ENCODE measurements at places on chromosomes 13 and 19.

DNA sequence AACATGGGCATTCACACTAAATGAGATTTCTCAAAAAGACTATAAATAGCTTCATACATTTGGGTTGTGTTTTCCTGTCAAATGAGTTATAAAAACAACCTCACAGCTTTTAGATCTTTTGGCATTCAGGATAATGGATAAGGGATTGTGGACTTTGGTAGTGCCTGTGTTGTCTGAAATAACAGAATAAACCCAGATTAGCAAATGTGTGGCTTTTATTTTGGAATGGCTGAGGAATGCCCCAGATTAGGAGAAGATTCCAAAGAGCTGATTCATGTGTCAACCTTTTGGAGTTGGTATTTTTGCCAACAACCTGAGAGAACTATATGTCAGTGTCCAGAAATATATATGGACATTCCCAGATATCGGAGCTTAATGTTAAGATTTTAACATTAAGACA, 164.7 kb downstream of the MTUS2 start:
- no peak for DNase-seq

GRCh38 chr19:1220976-1221903, 15.7 kb downstream of the STK11 start:
- DNase-seq = no peak

DNA sequence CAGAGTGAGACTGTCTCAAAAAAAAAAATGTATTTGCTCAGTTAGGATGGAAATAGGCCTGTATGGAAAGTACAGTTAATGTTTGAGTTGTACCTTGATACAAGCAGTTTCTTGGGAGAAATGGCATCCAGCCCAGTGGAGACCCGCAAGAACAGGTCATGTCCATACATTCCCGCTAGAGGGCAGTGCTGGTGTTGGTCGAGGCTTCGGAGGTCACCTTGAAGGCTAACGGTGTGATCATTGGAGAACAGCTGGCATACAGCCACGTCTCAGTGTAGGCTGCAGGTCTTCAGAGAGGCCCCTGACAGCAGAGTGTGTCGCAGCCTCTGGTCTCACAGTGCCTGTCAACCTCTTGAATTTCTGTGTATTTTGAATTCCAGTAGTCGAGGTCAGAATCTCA, 7.5 kb downstream of the ZNF610 start:
- no peak for DNase-seq

GRCh38 chr13:83024232-83024631, 858.0 kb downstream of the SLITRK1 start:
- no peak for DNase-seq

DNA sequence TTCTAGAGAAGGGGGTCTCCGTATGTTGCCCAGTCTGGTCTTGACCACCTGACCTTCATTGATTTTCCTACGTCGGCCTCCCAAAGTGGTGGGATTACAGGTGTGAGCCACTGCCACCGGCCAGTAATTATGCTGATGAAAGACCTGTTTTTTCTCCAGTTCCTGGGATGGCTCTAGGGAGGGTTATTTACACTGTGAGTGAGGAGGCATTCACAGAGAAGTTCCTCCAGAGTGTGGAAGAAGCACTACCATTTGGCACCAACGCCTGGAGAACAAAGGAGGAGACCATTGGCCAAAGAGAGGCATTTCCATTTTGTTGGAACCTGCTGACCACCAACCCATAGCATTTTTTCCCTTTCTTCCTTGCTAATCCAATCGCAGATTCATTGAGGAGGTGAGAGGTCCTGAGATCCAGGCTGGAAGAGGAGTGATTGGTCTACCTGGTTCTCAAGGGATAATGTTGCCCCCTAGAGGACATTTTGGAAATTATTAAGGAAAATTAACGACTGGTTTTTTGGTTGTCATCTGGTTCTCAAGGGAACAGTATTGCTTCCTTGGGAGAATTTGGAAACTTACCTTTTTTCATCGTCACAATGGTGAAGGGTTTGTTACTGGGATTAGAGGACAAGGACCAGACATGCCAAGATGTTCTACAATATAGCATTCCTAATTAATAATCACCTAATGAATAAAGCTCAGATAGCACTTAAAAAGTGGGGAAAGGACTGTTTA, 5.5 kb upstream of the SAE1 start:
- no peak for DNase-seq

DNA sequence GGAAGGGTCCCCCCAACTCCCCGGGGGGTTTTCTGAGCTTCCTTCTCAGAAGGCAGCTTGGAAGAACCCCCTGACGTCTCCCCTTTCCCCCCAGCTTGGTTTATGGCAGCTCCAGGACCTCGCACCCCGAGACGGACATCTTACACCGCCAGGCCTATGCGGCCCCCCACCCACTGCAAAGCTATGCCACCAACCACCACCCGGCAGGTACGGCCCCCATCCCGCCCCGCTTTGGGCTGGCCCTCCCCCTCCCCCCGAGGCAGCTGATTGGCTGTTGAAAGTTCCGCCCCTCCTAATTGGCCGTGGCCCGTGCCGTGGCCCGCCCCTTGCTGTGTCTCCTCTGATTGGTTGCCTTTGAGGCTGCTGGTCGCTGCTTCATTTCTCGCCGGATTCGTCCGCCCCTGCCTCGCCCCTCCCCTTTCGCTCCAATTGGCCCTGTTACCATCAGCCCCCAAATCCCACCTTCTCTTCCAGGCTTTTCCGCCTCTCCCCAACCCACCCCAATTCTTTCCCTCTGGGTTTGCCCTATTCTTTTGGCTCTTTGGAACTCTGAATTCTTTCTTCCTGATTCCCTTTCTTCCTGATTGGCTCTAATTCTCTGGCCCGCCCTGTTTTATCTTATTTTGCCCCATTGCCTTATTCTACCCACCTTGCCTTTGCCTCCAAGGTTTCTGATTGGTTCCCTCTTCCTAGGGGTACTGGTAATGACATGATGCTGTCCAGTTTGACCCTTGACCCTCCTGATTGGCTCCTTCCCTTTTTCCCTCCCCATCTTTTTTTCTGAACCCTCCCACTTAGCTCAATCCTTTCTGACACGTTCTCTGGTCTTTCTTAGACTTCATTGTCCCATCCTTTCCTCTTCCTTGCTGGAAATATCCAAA, 2.5 kb downstream of the PRR12 start:
- DNase-seq = peak; percentile 67

DNA sequence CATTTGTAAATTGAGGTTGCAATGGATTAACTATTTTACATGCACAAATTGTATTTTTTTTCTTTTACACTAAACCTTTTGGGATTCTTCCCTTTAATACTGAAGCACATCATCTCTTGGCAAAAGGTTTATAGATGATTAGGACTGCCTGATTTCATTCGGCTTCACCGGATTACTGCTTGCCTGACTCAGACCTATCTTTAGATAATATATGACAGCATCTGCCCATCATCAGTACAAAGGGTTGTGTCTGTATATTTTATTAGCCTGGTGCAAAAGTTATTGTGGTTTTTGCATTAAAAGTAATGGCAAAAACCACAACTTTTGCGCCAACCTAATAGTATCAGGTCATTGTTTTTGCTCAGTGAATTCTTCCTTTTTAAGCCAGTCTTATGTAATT, 316.2 kb upstream of the HTR2A start:
- DNase-seq = no peak

DNA sequence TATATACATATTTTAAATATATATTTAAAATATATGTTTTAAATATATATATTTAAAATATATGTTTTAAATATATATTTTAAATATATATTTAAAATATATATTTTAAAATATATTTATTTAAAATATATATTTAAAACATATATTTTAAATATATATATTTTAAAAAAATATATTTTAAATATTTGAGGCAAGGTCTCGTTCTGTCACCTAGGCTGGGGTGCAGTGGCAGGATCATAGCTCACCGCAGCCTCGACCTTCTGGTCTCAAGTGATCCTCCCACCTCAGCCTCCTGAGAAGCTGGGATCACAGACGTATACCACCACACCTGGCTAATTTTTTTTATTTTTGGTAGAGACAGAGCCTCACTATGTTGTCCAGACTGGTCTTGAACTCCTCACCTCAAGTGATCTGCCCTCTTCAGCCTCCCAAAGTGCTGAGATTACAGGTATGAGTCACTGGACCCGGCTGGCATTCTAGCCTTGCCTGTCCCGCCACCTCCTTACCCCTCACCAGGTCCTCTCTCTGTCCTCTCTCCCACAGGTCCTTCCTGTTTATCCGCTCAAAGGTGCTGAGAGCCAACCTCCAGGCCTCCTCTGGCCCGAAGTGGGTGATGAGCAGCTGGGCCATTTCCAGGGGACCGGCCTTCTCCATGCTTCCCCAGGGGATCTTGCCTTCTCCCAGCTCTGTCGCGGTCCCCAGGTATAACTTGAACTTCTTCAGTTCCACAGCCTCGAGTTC, 564 bp downstream of the NLRP12 start:
- no peak for DNase-seq

GRCh38 chr13:47679401-47679800, 321.7 kb downstream of the SUCLA2 start:
- no peak for DNase-seq

- DNase-seq = no peak
Observed at GRCh38 chr13:99378985-99379733, 72.0 kb upstream of the GPR183 start.

DNA sequence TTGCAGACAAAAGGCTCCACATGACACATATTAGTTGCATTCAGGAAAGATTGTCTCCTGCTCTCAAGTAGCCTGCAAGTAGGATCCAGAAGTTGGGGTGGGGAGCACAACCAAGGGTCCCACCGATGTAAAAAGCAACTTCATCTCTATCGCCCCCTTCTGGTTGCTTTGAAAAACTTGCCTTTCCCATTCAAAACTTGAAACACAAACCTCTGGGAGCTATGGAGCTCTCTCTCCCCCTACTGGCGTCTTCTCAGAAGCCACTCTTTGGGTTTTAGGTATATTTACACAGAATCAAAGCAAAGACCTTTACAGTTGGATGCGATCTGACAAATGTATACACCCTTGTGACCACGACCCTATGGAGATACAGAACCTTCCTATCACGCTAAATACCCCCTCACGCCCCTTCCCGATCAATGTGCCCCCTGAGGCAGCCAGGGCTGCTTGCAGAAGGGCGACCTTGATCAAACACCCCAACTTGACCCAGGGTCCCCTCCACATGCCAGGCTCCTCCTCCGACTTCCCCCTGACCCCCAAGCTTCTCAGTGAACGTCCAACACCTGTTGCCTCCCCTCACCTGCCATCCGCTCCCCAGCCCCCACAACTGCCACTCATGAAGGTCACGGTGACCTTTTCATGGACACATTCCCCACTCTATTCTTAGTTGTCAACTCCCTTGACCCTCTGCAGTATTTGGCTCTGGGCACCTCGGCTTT, 10.1 kb downstream of the NOSIP start:
- peak; percentile 60 for DNase-seq

DNA sequence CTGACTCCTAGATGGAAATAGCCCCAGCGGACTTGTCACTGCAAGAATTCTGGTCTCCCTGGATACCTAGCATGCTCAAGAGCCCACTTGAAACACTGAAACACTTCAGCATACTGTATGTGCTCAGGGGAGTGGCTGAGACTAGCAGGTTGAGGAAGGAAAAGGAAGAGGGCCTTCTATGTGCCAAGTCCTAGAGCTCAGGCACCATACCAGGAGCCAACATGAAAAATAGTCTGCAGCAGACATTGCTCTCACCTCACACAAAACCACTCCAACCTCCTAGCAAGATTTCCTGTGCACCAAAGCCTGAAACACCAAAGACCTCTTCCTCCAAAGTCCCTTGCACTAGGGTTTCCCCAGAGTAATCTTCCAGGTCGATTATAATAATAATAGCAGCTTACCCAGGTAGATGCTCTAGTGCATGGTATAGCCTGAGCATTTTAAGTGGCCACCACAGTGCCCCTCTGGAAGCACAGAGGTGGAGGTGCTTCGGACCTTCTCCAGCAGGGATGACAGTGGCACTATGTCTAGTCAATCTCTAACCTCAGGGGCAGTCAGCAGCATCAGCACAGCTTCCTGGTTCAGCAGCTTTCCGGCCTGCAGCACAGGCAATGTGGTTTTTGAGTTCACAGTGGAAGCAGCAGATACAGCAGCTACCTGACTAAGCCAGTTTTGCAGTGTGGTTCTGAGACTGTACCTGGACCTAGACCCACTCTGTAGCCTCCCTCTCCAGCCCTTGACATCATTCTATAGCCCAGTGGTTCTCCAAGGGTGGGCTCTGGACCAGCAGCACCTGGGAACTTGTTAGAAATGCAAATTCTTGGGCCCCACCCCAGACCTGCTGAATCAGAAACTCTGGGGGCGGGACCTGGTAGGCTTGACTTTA, 45.6 kb upstream of the UBE2L5 start:
- DNase-seq = no peak

DNA sequence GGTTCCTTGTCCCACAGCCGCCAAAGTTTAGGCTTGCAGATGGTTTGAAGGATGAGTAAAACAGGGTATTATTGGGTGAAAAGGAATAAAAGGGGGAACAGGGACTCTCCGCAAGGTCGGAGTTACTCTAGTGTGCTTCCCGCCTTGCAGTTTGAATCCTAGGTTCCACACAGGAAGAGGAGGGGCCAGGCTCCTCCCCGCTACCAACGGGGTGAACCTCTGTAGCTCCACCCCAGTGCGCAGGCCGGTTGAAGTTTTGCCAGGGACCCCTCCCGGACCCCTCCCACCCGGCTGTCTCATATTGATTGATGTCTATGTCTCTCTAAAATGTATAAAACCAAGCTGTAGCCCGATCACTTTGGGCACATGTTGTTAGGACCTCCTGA, 11.6 kb upstream of the GTF2F2 start:
- DNase-seq = no peak

DNA sequence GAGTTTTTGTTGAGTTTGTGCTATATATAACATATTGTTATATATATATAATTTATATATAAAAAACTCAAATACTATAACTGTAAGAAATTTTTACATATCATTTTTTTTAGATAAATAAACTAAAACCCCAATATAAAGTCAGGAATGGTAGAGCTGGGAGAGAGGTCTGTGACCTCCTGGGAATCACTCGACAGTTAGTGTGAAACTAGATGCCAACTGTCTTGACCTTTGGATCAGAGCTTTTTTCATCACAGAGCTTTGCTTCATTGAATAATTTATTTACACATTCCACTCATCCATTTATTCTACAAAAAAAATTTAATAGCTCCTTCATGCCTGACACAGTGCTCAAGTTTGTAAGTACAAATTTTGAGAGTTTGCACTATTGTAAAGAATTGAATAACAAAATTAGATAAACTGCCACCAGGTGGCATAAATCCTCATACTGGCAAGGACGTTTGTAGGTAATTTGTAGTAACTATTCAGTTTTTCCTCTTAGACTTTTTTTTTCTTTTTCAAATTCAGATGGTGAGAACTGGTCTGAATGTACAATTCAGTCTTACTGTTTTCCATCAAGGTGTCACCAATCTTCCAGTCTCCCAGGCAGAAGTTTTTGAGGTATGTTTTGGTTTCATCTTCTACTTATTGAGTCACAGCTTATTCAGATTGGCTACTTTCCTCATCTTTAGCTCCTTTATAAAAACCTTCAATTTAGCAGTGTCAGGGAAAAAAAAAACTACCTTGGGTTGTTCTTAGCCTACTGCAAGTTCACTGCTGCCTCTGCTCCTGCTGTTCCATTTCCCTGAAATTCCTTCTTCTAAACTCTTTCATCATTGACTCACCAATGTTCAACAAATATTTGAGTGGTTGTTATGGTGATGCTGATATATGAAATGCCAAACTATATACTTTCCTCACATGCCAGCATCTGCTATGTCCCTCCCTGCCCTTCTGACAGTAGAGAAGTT, 28.7 kb downstream of the LACC1 start:
- no peak for DNase-seq

GRCh38 chr13:40928980-40929379, 90.1 kb downstream of the ELF1 start:
- no peak for DNase-seq

All from AG09319 (cell line).